GM10248 (cell line): ENCODE measurements at places on chromosomes 13 and 19.
A peak's percentile ranks its signal among the peaks of the same experiment; 100 is the strongest.

- DNase-seq: peak; percentile 37
Observed at GRCh38 chr19:17441241-17442021, 7.0 kb downstream of the TMEM221 start.

DNA sequence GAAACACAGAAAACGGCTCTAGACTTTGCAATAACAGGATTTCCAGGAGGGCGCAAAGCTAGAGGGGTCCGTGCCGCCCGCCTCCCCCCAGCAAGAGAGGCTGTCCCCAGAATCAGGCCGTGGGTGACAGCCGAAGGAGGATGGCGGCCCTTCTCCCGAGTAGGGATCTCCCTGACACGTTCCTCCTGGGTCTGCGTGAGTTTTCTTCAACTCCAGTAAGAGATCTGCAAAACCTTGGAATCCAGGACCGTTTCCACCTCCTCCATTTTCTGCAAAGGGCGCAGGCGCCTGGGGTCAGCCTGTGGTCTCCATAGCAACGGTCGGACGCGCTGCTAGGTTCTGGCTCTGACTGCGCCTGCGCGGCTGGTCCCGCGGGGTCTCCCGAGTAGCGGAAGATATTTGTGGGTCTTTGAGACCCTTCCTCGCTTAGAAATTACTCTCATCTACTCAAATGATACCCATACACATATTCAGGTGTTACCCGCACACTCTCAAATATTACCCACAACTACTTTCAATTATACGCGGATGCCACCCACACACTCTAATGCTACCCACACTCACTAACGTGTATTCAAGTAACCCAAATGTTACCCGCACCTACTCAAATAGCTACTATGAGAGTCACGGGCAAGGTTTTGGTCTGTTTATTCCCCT, 2.1 kb downstream of the PNMA8C start:
- DNase-seq: no peak

DNA sequence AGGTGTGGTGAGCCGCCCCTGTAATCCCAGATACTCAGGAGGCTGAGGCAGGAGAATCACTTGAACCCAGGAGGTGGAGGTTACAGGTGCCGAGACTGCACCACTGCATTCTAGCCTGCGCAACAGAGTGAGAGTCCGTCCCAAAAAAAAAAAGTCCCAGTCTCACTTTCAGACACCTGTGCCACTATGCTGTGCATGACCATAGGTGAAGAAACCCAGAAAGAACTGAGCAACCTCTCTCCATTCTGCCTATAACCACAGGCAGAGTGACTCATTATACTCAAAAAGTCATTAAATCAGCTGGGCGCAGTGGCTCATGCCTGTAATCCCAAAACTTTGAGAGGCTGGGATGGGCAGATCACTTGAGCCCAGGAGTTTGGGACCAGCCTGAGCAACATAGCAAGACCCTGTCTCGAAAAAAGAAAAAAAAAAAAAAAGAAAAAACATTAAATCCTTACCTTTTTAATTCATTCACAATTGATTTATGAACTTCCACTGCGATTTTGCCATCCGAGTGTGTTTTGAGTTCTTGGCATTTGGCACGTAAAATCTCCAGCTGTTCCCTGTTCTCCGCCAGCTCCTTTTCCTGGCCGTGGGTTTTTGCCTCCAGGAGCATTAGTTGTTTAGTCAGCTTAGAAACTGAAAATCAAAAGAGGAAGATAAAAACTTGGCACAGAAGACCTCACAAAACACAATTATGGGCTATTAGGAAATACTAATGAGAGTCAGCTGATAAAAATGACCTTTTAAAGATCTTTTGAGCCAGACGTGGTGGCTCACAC, 45.5 kb upstream of the SLC7A9 start:
- DNase-seq: no peak

DNA sequence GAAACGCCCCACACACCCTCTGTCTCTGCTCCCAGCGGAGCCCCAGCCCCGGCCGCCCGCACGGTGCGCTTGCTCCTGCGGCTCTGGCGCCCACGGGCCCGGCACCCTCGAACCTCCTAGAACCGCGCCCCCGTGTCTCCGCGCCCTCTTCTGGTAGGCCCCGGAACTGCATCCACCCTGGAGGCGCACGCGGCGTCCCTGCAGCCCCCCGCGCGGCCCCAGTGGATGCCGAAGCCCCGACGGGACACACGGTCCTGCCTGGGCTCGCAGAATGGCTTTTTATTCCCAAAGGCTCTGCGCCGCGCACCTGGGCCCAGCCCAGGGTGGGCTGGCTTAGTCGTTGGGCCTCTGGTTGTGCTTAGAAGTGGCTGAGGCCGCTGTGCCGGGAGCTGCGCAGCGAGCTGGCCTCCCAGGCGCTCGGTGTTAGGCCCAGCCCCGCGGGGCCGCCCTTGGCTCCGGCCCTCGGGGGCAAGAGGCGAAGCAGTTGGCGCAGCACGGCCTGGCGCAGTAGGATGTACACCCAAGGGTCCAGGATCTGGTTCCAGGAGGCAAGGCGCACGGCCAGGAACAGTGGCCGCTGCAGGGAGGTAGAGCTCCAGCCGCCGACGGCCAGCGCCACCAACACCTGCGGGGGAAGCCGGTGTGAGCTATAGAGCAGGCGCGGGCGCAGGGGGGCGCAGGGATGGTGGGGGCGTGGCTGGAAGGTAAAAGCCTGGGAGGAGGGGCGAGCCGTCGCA, 2.8 kb downstream of the PTGER1 start:
- peak; percentile 92 for DNase-seq

GRCh38 chr19:1213391-1214286, 8.1 kb downstream of the STK11 start:
- peak; percentile 55 for DNase-seq
